ENCODE measurements at places on chromosomes 2 and 18. TPM values are rescaled to one million over a fixed set of nuclear protein-coding genes. Genes with fewer than 3 reads are reported as not detected.

DCDC2C gene
- 1.0 TPM for total RNA-seq

ANKRD30B gene
- total RNA-seq: not detected

CYTIP gene
- total RNA-seq: 5.4 TPM

ANKRD30BL gene
- not detected for total RNA-seq

MYO3B gene
- total RNA-seq: 0.89 TPM

CROCC2 gene
- total RNA-seq: not detected

DNA sequence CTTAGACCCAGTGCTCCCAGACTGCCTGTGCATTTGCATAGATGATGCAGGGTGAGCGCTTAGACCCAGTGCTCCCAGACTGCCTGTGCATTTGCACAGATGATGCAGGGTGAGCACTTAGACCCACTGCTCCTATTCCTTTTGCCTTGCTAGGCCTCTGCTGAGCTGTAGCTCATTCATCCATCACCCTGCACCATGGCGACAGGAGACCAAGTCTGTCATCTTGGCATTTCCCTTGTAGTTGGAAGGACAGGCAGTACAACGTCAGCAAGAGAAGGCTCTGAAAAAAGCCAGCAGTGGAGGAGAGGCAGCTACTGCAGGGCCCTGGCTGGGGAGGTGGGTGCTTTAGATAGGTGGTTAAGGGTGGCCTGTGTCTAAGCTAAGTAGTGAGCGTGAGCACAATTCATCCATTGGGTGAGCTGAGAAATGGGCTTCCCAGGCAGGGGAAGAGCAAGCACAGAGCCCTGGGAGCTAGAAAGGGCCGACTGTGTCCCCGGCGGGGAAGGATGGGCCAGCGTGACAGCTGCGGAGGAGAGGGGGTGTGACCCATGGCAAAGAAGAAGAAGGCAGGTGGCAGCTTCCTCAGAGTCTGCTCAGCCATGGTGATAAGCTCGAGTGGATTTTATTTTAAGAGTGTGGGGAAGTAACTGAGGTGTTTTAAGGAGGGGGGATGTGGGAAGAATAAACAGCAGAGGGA, 108.8 kb downstream of the LPIN1 start:
- no peak overlapping the region for H3K4me3 ChIP-seq
- no peaks in the 10 kb centered on the region for H3K36me3 ChIP-seq
- H3K27ac ChIP-seq: no peak overlapping the region

DNA sequence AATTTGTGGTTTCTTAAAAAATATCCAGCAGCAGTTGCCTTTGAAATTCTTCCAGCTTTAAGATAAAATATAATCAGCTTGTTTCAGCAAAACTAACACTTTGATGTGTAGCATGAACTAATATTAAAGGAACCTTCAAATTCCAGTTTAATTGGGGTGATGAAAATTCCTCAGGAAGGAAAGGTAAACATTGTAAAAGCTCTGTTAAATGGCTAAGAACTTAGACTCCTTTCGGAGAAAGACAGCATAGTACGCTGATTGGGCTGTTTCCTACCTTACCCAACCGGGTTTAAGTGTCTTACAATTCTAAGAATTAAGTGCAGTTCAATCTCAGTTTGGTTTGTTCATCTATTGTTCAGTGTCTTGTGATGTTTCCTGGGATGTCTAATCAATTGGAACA, 108.3 kb downstream of the CDH7 start:
- DNase-seq: no peak
- H3K27ac ChIP-seq: no peak overlapping the region
- no peaks in the 10 kb centered on the region for H3K36me3 ChIP-seq
- H3K4me3 ChIP-seq: no peak overlapping the region

DNA sequence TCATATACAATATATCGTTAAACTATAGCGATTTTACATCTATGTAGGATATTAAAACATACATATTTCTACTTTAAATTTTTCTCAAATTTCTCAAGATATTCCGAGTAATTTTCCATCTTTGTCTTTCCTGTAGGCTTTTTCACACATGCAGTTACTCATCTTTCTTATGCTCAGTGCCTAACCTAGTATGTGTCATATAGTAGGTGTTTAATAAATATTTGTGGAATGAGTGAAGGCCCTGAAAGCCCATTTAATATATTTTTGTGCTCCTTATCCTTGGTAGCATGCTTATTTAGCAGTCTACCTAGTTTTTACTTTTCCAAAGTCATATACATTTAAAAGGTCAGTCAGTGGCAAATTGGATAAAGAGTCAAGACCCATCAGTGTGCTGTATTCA, 67.3 kb downstream of the ITGB6 start:
- no peaks in the 10 kb centered on the region for H3K4me1 ChIP-seq
- no peaks in the 10 kb centered on the region for H3K36me3 ChIP-seq
- no peak overlapping the region for H3K27ac ChIP-seq
- H3K4me3 ChIP-seq: no peak overlapping the region
- DNase-seq: no peak

GRCh38 chr2:170744248-170745002, 25.8 kb upstream of the ERICH2 start:
- H3K4me3 ChIP-seq: no peak overlapping the region
- DNase-seq: no peak
- H3K36me3 ChIP-seq: no peaks in the 10 kb centered on the region
- H3K27ac ChIP-seq: no peak overlapping the region

DNA sequence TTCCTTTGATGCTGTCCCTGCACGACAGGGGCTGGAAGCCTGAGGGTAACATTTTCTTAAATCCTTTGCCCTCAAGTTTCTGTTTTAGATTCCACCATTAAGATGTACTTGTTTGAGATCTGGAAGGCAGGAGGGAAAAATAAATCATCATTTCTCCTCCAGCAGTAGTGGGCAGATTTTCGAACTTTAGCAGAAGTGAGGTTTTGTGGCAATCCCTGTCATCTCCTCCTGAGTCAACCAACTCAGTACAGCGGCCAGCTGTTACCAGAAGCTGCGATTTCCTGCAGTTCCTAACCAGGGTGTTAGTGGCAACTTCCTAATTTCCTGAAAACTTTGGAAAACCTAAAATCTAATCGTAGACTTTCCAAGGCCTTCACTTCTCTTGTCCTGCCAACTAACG, 517.2 kb upstream of the ACVR2A start:
- H3K36me3 ChIP-seq: no peaks in the 10 kb centered on the region
- H3K4me1 ChIP-seq: peaks cover 4% of the 10 kb centered on the region
- no peak overlapping the region for H3K27ac ChIP-seq
- no peak overlapping the region for H3K4me3 ChIP-seq

DNA sequence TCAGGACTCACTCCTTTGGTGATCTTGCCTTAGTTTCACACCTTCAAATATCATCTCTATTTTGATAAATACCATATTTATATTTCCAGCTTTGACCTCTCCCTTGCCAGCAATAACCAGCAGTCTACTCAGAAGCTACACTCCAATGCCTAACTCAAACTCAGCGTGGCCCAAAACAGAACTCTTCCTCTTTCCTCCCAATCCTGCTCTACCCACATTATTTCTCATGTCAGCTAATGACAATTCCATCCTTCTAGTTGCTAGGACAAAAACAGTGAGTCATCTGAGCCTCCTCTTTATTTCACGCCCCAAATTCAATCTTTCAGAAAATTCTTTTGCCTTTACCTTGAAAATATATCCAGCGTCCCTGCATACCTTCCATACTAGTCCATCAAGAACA, 23.5 kb downstream of the CYRIA start:
- H3K27ac ChIP-seq: no peak overlapping the region

- peaks cover 44% of the 10 kb centered on the region for H3K36me3 ChIP-seq
- H3K27me3 ChIP-seq: no peaks in the 10 kb centered on the region
- H3K27ac ChIP-seq: no peak overlapping the region
- no peak overlapping the region for H3K4me3 ChIP-seq
These were observed 16.6 kb downstream of the NIF3L1 start for GRCh38 chr2:200905618-200906296.

- H3K4me1 ChIP-seq: no peaks in the 10 kb centered on the region
- no peak overlapping the region for H3K4me3 ChIP-seq
These were observed 68.1 kb downstream of the HNMT start for GRCh38 chr2:138032334-138032733.

Measured in suprapubic skin (tissue), 4 donors.